ENCODE measurements at places on chromosomes 7 and 10.

GRCh38 chr7:55441774-55442522 is 76.8 kb downstream of the LANCL2 start:
- no peak for DNase-seq

GRCh38 chr7:46954181-46954580 is 627.7 kb downstream of the TNS3 start:
- DNase-seq, result no peak

DNA sequence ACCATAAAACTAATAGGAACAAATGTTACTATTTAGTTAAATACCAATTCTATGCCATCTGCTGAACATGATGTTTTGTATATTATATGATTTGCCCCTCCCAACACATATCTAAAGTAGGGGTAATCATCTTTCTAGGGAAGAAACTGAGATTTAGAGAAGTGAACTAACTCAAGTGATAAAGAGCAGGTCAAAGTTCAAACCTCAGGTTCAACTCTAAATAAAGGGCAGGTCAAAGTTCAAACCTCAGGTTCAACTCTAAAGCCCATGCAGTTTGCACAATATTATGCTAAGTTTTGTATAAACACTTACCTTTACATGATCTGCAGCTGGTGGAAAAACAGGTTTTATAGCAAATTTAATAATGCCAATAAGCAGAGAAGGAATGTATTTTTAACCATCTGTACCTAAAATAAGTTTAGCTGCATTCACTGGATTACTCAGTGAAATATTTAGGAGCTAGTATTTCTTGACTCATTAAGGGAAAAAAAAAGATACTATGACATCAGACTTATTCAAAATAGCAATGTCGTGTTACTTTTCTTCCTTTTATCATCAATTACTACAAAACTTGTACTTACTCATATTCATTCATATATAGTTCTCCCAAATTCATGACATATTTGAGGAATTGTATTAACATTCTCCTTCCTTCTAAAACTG is 1194.3 kb upstream of the CELF2 start:
- no peak for DNase-seq

DNA sequence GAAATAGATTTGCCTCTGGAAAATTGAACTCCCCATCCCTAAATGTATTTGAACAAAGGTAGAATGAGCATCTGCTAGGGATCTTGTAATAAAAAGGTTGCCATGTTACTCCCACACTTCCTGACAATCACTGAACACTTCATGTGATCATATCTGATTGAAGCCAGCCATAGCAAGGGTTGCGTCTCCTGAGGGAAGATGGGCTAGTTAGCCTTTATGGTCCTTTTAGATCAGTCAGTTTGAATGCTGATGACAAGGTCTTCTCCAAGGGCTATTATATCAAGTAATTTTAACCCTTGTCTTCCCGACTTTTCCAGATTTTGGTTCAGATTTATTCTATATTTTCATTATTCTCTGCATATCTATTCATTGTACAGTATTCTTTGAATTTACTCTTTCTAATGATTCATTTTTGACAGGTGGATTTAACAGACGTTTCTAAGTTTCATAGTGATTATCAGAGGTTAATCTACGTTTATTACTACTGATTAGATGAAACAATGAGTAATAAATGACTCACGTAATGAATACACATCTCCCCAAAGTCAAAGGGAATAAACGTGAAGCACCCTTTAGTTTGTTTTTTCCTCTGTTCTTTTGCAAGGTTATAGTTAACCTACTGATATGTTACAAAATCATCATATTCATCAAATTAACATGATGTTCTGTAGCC is 28.1 kb downstream of the CSGALNACT2 start:
- DNase-seq, result no peak

DNA sequence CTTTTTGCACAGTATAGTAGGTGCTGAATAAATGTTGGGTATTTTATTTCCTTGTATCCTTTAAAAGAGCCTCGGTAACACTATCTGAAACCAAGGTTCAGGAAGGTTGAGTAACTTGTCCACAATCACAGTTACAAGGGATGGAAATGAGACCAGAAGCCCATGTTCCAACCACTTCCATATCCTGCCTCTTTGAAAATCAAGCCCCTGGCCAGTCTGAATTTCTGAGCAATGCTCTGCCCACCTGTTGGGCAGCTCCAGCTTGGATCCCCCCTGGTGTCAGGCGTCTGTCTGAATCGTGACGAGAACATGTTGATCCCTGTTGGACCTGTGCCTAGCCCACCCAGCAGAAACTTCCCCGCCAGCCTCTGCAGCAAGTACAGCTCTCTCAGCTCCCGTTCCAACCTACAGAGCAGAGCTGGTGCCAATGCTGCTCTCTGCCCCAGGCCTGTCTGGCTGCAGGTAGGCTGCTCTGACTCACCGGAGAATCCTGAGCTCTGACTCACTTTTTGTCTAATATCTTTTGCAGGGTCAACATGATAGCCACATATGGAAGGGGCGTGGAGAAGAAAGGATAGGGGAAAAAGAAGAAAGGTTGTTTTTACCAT is 595.5 kb downstream of the INHBA start:
- DNase-seq, result no peak

- no peak for DNase-seq
These were observed 53.9 kb upstream of the CTBP2 start for GRCh38 chr10:125214283-125214570.

- no peak for DNase-seq
These were observed 34.4 kb upstream of the FAM20C start for GRCh38 chr7:157771-158625.

GRCh38 chr7:105185290-105186010 is 171.4 kb downstream of the KMT2E start:
- DNase-seq, result no peak

GRCh38 chr10:30542001-30542894 is 87.3 kb downstream of the LYZL2 start:
- DNase-seq, result no peak
